A172 (cell line): ENCODE measurements at places on chromosomes 11 and 22. TPM values are rescaled to one million over a fixed set of nuclear protein-coding genes. Genes with fewer than 3 reads are reported as not detected.

- DNase-seq = peak; percentile 84
Observed at GRCh38 chr11:73195191-73196007, 22.7 kb upstream of the P2RY2 start.

DNA sequence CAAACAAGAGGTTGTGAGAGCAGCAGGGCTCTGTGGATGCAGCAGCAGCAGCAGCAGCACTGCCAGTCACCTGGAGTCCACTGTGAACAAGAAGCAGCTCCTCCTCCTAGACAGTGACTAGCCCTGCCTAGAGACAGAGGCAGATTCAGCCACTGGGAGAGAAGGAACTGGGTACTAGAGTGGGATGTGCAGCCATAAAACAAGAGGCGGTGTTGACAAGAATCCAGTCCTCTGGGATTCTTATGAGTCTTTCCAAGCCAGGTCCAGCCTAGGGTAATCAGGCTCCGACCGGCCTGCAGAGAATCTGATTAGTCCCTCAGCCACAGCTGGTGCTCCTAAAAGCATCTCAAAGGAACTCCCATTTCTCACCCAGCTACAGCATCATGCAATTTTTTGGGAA lies 83.9 kb upstream of the USP47 start:
- no peak for DNase-seq

GRCh38 chr11:128518493-128519207 lies 68.7 kb downstream of the ETS1 start:
- DNase-seq = no peak

- no peak for DNase-seq
Observed at GRCh38 chr22:28052825-28053269, 133.8 kb upstream of the PITPNB start.

DNA sequence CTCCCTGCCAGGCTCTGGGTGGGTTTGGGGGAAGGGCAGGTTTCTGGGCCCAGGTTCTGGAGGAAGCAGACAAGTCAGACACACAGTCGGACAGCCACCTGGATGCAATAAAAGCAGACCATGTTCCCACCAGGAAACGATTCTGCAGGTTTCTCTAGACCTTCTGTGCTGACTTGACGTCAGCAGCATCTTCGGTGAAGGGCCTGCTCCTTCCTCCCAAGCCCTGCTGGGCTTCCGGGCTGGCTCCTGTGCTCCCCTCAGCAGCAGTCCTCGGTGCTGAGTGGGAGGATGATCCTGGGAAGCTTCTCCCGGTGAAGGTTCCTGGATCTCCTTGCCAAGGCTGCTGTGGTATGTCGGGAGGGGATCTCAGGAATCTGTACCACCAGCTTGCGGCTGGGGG lies 240.0 kb downstream of the GRIK4 start:
- DNase-seq = no peak

Gene WDR74
- 92.4 and 104 TPM in 2 replicates for total RNA-seq

Gene RASSF10
- not detected in 2 replicates for total RNA-seq

DNA sequence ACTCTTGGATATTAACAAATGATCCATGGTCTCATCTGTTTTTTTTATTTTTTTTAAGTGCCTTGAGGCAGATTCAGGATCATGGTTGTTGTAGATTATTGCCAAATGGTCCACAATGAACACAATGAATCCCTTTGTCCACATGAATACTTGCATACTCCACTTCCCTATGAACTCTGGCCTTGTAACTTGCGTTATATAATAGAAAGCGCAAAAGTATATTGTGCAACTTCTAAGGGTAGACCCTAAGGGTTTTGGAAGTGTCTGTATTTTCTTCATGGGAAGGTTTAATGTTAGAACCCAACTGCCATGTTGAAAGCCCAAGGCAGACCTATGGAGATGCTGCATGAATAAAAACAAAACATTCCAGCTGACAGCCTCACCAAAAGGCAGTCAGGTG lies 8.1 kb upstream of the OR5AL1 start:
- DNase-seq = no peak

- DNase-seq = peak; percentile 61
Observed at GRCh38 chr11:22920939-22921565, 60.8 kb upstream of the CCDC179 start.

- no peak for DNase-seq
Observed at GRCh38 chr11:102064316-102064715, 17.1 kb downstream of the CFAP300 start.

DNA sequence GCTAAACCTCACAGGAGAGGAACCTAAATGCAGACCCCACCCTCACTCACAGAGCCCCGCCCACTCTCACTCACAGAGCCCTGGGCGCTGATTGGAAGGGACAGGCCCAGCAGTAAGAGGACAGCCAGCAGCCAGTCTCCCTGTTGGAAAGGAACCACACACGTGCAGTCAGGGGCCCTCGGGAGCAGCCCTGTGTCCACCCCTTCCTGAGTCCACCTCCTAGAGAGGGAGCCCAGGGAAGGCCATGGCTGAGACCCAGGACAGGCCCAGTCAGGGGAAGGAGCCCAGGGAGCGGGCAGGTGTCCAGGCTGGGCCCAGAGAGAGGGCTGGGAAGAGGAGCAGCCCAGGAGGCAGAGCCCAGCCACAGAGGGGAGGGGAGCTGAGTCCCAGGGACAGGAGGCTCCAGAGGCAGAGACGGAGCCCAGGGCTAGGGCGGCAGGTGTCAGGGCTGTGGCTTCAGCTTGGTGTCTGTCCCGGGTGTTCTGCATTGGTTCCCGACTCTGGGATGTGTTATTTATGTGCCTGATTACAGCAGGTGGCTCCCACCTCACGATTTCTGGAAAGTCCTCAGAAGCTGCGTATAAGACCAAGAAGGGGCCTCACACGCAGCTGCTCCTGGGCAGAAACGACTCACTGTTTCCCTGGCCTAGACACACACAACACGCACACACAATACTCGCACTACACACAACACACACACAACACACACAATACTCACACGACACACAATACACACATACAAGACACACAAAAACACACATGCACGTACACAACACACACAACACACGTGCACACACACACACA lies 9.0 kb upstream of the APOBEC3H start:
- no peak for DNase-seq

GRCh38 chr22:35631597-35631996 lies 14.5 kb upstream of the MB start:
- DNase-seq = peak; percentile 47

DNA sequence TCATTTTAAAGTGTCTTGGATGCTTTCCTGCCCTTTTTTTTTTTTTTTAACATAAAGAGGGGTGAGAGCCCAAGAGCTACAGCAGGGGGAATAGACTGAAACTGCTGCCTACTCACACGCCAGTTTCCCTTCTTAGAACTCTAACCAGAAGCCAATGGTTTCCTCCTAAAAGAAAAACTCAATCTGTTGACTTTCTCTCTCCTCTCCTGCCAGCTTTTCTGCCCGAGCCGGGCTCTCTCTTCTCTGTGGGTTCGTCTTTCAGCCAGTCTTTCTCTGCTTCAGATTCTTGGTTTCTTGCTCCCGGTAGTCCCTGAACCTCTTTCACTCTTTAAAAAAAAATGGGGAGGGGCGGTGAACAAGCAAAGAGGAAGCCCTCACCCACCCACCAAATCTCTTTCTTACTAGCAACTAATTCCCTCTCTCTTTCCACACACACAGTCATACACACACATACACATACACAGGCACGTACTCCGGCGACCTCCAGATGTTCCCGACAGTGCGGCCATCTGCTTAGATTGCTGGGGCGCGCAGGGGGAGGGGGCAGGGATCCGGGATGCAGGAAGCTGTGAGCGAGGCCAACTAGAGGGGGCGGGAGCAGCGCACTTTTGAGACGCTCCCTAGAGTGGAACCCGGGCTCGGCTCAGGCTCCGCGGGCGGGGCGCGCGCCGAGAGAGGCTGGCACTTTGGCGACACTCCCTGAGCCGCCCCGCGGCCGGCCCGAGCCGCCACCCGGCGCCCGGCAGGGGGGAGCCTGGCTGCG lies 444 bp upstream of the TSKU start:
- peak; percentile 86 for DNase-seq

Gene CNGA4
- 0.17 TPM in 1 of 2 replicates, not detected in the other for total RNA-seq

DNA sequence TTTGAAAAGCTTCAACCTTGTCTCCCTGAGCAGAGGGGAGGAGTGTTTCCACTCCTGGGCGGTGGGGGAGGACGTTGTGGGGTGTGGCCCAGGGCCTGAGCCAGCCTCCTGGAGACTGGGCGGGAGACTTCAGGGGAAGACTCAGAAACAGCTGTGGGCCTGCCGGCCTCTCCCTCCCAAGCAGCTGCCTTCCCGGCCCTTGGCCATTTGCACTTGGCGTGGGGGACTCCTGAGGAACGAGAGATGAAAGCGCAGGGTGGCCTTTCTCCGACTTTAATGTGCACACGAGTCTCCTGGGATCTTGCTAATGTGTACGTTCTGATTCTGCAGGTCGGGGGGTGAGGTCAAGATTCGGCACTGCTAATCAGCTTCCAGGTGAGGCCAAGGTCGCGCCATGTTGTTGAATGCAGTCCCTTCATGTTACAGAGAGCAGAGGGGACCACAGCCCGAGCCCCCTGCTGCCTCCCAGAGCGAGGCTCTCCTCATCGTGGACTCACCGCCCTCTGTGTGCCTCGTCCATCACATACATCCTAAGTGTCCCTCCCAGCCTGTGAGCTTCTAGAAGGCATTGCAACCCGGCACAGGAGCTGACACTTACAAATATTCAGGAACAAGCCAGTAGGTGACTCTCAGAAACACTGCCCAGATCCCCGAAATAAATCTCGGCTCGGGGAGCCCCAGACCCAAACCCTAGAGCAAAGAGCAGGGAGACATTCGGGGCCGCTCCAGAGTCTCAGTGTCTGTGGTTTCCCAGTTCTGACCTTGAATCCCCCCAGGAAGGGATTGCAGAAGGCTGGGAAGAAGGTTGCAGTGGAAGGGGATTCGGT lies 7.7 kb downstream of the LIF start:
- peak; percentile 86 for DNase-seq

DNA sequence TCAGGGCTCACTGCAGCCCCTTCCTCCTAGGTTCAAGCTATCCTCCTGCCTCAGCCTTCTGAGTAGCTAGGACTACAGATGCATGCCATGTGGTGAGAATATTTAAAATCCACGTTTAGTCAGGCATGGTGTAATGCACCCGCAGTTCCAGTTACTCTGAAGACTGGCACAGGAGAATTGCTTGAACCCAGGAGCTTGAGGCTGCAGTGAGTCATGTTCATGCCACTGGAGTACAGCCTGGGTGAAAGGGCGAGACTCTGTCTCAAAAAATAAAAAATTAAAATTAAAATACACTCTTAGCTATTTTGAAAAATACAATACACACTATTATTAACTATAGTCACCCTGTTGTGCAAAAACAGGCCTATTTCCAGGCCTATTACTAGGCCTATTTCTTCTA lies 38.4 kb downstream of the NOX4 start:
- DNase-seq = no peak

Gene TSKU
- total RNA-seq = 37.7 and 41.5 TPM in 2 replicates

DNA sequence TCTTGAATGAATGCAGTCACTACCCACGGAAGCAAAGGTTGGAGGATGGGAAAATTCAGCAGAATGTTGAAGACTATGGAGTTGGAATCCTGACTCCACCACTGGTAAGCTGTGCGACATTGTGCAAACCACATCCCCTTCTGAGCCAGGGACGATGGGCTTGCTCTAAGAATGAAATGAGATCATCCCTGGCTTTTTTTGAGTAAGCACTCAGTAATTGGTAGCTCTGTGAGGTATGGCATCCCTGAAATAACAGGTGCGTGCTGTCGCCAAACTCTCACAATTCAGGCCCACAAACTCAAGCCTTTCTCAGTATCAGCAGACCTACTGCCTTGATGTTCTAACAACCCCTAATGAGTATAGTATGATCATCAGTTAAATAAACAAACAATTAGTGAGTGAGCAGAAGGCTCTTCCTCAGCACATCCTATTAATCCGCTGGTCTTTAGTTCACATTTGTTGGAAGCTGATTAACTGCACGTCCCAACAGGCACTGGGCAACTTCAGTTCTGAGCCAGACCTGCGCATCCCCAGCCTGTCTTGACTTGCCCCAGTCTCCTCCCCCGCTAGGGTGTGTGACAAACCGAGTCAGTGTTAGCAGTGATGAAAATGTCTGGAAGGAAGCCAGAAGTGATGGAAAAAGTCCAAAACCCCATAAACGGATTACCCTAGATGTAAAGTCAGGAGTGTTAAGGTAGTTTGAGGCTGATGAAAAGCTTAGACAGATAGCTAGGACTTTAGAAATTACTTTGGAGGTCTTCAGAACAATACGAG lies 235.5 kb downstream of the GRIK4 start:
- DNase-seq = no peak

DNA sequence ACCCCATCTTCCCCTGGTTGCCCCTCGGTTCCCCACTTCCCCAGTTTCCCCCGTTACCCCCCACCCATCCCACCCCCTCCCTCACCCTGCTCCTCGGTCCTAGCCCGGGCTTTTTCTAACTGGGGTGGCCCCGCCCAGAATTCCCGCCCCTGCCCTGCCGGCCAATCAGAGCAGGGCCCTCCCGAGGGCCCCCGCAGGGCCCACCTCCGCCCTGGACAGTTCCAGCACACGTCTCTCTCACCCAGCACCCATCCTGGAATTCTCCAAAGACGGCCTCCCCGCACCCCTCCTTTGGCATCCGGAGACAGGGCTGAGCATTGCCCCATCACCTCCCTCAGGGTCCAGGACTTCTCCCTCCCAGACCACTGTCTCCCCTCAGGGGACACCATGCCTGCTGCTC lies at the start of gene H19:
TSS of gene H19 (minus strand) at position 88 of the 400 bp plus-strand sequence.
- no peak for DNase-seq

GRCh38 chr11:93484716-93485115 lies 58.5 kb downstream of the SMCO4 start:
- no peak for DNase-seq

GRCh38 chr11:2762451-2762850 lies 62.7 kb upstream of the KCNQ1OT1 start:
- DNase-seq = no peak

DNA sequence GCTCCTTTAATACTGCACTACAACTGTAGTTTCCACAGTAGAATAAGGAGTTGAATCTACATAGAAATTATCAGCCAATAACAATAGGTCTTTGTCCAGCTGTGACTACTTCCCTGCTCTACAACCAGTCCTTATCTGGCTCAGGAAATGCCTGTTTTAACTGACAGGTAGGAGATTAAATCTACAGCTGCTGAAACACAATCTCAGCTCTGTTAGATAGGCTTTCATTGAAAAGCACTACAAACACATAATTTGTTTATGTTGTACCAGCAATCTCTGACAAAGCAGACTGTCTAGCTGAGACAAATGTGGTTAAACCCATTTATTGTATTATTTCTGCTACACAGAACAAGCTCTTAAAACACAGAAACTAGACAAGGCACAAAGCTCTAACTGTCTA lies 230.0 kb downstream of the SOX6 start:
- DNase-seq = no peak

- DNase-seq = peak; percentile 76
Observed at GRCh38 chr11:16945671-16946469, 68.3 kb downstream of the PLEKHA7 start.

Gene TRIM29
- 3.0 and 10.2 TPM in 2 replicates for total RNA-seq

- DNase-seq = no peak
Observed at GRCh38 chr11:3995307-3995706, 99.3 kb upstream of the RRM1 start.

Gene KREMEN1
- total RNA-seq = 2.0 and 2.1 TPM in 2 replicates
